ENCODE measurements at places on chromosomes 3 and 15.
A peak's percentile ranks its signal among the peaks of the same experiment; 100 is the strongest.

DNA sequence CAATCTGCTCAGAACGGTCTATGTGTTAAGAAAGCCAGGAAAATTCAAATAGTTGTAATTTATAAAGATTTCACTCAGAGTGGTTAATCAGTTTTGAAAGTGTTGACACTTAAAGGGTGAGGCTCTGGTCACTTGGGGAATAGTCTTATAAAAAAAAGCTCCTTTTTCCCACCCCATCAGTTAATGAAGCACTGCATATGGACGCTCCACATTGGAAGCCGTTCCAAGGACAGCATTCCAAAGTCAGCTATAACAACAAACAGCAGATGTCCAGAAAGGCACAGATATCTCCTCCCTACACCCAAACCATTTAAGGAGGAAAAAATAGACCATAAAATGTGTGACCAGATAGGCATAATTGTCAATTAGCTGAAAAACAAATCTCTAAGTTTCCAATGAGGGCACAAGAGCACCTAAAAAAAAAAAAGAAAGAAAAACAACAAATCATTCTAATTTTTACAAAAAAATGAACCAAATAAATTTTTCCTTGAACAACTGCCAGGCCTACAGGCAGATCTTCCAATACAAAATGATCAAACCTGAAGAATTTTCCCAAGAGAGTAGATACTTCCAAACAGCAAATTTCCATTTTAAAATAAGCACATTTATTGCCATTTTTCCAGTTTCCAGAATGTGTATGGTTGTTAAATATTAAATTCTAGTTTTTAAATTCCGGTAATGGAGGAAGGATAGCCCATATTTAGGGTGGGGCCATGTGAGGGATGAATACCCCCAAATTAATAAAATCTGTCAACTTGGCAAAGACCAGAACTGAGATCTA is 198.3 kb downstream of the ERC2 start:
- peaks cover 3% of the 10 kb centered on the region for H3K36me3 ChIP-seq
- peaks cover 11% of the 10 kb centered on the region for H3K4me1 ChIP-seq
- DNase-seq = no peak

DNA sequence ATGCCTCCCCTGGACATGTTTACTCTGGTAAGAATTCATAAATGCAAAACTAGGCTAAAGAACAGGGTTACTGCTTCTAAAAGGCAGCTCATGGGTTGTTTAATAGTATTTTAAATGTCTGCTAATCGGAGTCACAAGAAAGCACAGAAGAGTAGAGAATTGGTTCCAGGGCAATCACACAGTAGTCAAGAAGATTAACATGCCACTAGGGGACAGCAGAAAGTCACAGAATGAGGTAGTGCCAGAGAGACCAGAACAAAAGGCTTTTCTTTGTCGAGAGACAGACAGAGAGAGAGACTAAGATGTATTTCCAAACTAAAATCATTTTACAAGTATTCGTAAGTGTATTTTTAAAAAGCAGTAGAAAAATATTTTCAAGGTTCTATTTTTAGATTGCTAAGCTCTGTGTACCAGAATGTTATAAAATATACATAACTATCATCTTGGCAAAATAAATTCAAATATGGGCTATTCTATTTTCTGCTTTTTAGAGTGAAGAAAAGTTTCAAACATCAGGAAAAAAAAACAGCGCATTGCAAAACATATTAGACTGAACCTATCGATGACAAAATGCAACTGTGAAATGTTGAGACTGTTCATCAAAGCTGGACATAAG is 78.3 kb upstream of the CDIN1 start:
- H3K27me3 ChIP-seq = no peaks in the 10 kb centered on the region
- DNase-seq = no peak
- H3K4me1 ChIP-seq = peaks cover 71% of the 10 kb centered on the region
- no peaks in the 10 kb centered on the region for H3K36me3 ChIP-seq
- peak overlapping the region; percentile 90 for H3K27ac ChIP-seq

DNA sequence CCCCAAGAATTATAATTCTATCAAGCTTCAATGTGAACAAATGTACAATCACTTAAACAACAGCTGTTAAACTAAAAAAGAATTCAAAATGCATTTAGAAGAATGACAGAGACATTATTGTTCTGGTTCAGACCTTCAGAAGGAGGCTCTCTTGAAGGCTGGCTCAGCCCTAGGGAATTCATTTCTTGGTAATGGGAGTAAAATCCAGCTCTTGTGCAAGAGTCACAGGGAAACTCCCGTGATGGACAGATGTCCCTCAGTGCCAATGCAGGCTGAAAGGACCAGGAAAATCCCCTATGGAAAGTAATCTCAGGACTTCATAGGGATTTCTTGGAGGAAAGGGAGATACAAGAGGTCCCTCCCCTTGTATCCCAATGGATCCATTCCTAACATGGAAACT is 149.9 kb upstream of the STT3B start:
- H3K27me3 ChIP-seq = no peaks in the 10 kb centered on the region
- peaks cover 9% of the 10 kb centered on the region for H3K36me3 ChIP-seq
- DNase-seq = no peak
- H3K4me3 ChIP-seq = no peak overlapping the region
- H3K4me1 ChIP-seq = no peaks in the 10 kb centered on the region

GRCh38 chr3:184648636-184649035 is 63.2 kb downstream of the MAGEF1 start:
- peak overlapping the region; percentile 82 for H3K27ac ChIP-seq
- H3K36me3 ChIP-seq = no peaks in the 10 kb centered on the region
- no peak overlapping the region for H3K4me3 ChIP-seq
- no peak for DNase-seq
- peaks cover 43% of the 10 kb centered on the region for H3K4me1 ChIP-seq
- no peaks in the 10 kb centered on the region for H3K27me3 ChIP-seq

- H3K36me3 ChIP-seq = no peaks in the 10 kb centered on the region
- no peak for DNase-seq
- no peak overlapping the region for H3K27ac ChIP-seq
Observed at GRCh38 chr3:123780656-123781055, 103.5 kb downstream of the MYLK start.

- peaks cover 27% of the 10 kb centered on the region for H3K27me3 ChIP-seq
- no peaks in the 10 kb centered on the region for H3K36me3 ChIP-seq
- peak overlapping the region; percentile 67 for H3K27ac ChIP-seq
- peak overlapping the region; percentile 72 for H3K4me3 ChIP-seq
- DNase-seq = no peak
Observed at GRCh38 chr15:48643776-48644466, 1.6 kb downstream of the FBN1 start.

GRCh38 chr15:40240619-40241221 is 1.9 kb downstream of the PAK6 start:
- H3K36me3 ChIP-seq = no peaks in the 10 kb centered on the region
- H3K27me3 ChIP-seq = peaks cover 4% of the 10 kb centered on the region
- H3K4me3 ChIP-seq = no peak overlapping the region

GRCh38 chr3:87225659-87226058 is 1.4 kb upstream of the CHMP2B start:
- peaks cover 16% of the 10 kb centered on the region for H3K27me3 ChIP-seq
- no peak for DNase-seq
- H3K27ac ChIP-seq = no peak overlapping the region
- H3K4me1 ChIP-seq = peaks cover 34% of the 10 kb centered on the region
- H3K36me3 ChIP-seq = no peaks in the 10 kb centered on the region
- peak overlapping the region; percentile 46 for H3K4me3 ChIP-seq

DNA sequence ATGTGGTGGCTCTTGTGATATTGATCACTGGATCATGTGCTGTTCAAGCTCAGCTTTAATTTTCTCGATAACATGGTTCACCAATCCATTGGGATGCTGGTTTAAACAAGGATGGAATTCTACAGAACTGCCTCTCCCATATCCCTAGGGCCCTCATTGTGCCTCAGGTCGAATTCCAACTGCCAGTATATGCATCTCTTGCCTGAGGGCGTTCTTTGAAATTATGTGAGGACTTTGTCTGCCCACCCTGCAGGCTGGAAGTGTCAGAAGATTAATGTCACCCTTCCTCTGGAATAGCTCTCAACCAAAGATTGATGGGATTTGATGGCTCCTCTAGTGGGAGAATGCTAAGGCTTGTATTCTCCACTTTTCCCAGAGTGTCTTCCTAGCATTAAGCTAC is 175.6 kb upstream of the GALNT15 start:
- H3K27ac ChIP-seq = no peak overlapping the region
- H3K27me3 ChIP-seq = peaks cover 1% of the 10 kb centered on the region
- H3K4me3 ChIP-seq = no peak overlapping the region
- H3K36me3 ChIP-seq = no peaks in the 10 kb centered on the region
- no peak for DNase-seq

DNA sequence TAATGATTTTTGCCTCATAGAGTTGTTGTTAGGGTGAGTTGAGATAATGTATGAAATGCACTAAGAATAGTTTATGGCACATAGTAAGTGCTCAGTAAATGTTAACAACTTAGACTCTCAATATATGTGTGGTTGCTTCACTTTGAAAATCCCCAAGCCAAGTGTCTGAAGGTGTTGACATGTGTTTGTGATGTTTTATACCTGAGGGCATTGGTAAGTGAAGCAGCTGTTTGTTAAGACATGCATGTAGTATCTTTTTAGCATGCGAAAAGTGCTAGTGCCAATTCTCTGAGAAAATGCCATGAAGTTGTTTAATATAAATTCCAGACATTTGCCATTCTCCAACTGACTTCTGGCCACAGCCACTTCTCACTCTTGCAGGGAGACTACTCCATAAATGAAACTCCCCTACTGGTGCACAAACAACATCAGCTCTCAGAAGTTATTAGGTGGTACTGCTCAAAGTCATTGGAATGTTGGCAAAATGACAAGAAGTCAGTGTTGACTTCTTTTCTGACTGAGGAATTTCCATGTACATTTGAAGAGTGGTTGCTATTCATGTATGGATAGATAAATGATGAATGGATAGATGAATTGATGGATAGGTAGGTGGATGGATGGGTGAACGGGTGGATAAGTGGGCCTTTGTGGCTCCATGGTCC is 103.6 kb upstream of the NUDT16 start:
- H3K4me3 ChIP-seq = no peak overlapping the region
- no peaks in the 10 kb centered on the region for H3K36me3 ChIP-seq
- H3K4me1 ChIP-seq = peaks cover 3% of the 10 kb centered on the region
- no peak overlapping the region for H3K27ac ChIP-seq
- peaks cover 6% of the 10 kb centered on the region for H3K27me3 ChIP-seq
- DNase-seq = no peak

- H3K27me3 ChIP-seq = peaks cover 52% of the 10 kb centered on the region
- no peaks in the 10 kb centered on the region for H3K4me1 ChIP-seq
- no peak overlapping the region for H3K4me3 ChIP-seq
- no peak for DNase-seq
- no peak overlapping the region for H3K27ac ChIP-seq
Observed at GRCh38 chr3:44160818-44161217, 80.9 kb upstream of the TOPAZ1 start.

GRCh38 chr3:18403061-18403460 is 22.1 kb downstream of the SATB1 start:
- H3K4me1 ChIP-seq = peaks cover 35% of the 10 kb centered on the region
- DNase-seq = no peak
- no peaks in the 10 kb centered on the region for H3K27me3 ChIP-seq
- H3K36me3 ChIP-seq = peaks cover 32% of the 10 kb centered on the region

- peaks cover 5% of the 10 kb centered on the region for H3K36me3 ChIP-seq
- H3K4me1 ChIP-seq = peaks cover 30% of the 10 kb centered on the region
- H3K4me3 ChIP-seq = no peak overlapping the region
- H3K27ac ChIP-seq = peak overlapping the region; percentile 90
Observed at GRCh38 chr3:106263546-106263945, 394.7 kb upstream of the CBLB start.

- peaks cover 54% of the 10 kb centered on the region for H3K27me3 ChIP-seq
- H3K27ac ChIP-seq = no peak overlapping the region
- DNase-seq = no peak
- H3K36me3 ChIP-seq = no peaks in the 10 kb centered on the region
- H3K4me1 ChIP-seq = peaks cover 11% of the 10 kb centered on the region
- no peak overlapping the region for H3K4me3 ChIP-seq
Observed at GRCh38 chr15:32706704-32707103, 11.1 kb upstream of the GREM1 start.

DNA sequence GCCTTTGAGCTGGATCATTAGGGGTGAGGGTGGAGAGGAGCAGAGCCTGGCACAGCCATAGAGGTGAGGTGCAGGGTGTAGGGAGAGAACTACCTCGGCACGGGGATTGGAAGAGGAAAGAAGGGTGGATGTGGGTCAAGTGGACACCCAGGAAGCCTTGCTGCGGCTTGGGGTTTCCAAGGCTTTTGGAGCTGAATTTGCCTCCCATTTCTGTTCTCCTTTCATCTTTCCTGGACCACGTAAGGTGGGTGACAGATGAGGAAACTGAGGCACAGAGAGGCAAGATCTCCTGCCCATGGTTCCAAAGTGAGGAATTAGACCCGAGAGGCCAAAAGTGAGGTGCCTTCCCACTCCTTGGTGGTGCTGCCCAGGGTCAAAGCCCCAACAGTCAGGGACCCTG is 35.4 kb upstream of the SFMBT1 start:
- DNase-seq = no peak
- H3K4me1 ChIP-seq = no peaks in the 10 kb centered on the region
- no peaks in the 10 kb centered on the region for H3K36me3 ChIP-seq
- H3K27me3 ChIP-seq = no peaks in the 10 kb centered on the region

GRCh38 chr3:152853196-152853595 is 18.3 kb downstream of the P2RY1 start:
- no peak overlapping the region for H3K4me3 ChIP-seq
- no peak for DNase-seq
- no peaks in the 10 kb centered on the region for H3K4me1 ChIP-seq
- H3K27ac ChIP-seq = no peak overlapping the region

- no peaks in the 10 kb centered on the region for H3K36me3 ChIP-seq
- no peak overlapping the region for H3K27ac ChIP-seq
- no peak overlapping the region for H3K4me3 ChIP-seq
- no peaks in the 10 kb centered on the region for H3K27me3 ChIP-seq
- DNase-seq = no peak
- peaks cover 6% of the 10 kb centered on the region for H3K4me1 ChIP-seq
Observed at GRCh38 chr3:155192957-155193746, 100.3 kb downstream of the STRIT1 start.

GRCh38 chr3:133821767-133822638 is 16.4 kb downstream of the SRPRB start:
- no peak overlapping the region for H3K4me3 ChIP-seq
- no peaks in the 10 kb centered on the region for H3K4me1 ChIP-seq
- H3K27ac ChIP-seq = no peak overlapping the region
- peaks cover 50% of the 10 kb centered on the region for H3K36me3 ChIP-seq
- DNase-seq = no peak

DNA sequence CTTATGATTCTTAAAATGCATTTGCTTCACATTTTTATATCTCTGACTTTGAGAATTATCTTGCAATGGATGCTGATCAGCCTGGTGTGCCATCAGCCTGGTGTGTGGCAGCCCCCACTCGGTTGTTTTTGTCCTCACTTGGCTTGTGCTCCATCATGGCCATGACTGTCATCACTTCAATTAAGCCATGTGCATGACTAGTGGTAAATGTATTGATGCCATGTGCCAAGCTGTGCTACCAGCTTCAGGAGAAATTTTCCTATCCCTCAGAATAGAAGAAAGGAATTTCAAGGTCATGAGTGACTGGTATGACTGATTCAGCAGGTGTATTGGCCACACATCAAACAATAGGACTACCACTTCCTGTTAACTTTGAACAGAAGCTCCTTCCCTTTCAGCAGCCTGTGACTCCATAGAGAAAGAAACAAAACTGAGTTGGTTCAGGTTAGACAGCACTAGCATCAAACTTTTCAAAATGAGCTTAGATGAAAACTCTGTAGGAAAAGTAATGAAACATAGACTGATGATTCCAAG is 251.7 kb downstream of the GRM7 start:
- no peaks in the 10 kb centered on the region for H3K36me3 ChIP-seq
- H3K4me3 ChIP-seq = no peak overlapping the region
- no peaks in the 10 kb centered on the region for H3K4me1 ChIP-seq
- H3K27ac ChIP-seq = no peak overlapping the region
